ENCODE measurements at places on chromosomes 3 and 15. TPM values are rescaled to one million over a fixed set of nuclear protein-coding genes. Genes with fewer than 3 reads are reported as not detected.

Gene MORC1
- total RNA-seq = not detected

Gene SAMMSON
- not detected for total RNA-seq

Gene ARRDC4
- total RNA-seq = 15.3 TPM

Gene C3orf38
- total RNA-seq = 30.2 TPM

Gene PPP1R14D
- total RNA-seq = not detected

Gene EPHB1
- 0.75 TPM for total RNA-seq

Gene DNAJC17
- total RNA-seq = 38.1 TPM

Gene TJP1
- 119 TPM for total RNA-seq

Gene TRIM59
- total RNA-seq = 36.0 TPM

Gene GXYLT2
- 7.8 TPM for total RNA-seq

DNA sequence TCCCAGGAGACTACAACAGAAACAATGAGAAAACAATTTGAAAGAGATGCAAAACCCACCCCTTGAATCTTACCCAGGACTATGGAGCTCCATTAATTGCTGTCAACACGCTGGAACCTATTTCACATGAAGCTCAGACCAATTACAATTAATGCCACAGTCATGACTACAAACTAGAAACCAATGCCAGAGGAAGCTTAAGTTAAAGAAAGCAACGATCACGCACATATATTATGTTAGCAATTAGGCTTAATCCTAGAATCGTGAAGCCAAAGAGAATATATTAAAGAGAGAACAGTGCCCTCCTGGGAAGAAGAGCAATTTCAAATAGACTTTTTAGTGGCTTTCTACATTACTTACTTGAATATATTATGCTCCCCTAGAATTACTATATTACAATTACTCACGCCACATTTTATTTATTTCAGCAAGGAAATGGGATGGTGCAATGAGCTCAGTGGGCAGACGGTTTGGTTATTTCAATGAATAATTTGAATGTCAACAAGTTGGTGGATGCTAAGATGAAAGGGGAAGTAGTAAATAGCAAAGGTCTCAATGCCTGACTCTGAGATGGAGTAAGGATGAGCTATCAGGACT lies 125.5 kb downstream of the GREM1 start:
- no peaks in the 10 kb centered on the region for H3K27me3 ChIP-seq
- no peak overlapping the region for H3K4me3 ChIP-seq
- H3K27ac ChIP-seq = no peak overlapping the region
- H3K36me3 ChIP-seq = no peaks in the 10 kb centered on the region

DNA sequence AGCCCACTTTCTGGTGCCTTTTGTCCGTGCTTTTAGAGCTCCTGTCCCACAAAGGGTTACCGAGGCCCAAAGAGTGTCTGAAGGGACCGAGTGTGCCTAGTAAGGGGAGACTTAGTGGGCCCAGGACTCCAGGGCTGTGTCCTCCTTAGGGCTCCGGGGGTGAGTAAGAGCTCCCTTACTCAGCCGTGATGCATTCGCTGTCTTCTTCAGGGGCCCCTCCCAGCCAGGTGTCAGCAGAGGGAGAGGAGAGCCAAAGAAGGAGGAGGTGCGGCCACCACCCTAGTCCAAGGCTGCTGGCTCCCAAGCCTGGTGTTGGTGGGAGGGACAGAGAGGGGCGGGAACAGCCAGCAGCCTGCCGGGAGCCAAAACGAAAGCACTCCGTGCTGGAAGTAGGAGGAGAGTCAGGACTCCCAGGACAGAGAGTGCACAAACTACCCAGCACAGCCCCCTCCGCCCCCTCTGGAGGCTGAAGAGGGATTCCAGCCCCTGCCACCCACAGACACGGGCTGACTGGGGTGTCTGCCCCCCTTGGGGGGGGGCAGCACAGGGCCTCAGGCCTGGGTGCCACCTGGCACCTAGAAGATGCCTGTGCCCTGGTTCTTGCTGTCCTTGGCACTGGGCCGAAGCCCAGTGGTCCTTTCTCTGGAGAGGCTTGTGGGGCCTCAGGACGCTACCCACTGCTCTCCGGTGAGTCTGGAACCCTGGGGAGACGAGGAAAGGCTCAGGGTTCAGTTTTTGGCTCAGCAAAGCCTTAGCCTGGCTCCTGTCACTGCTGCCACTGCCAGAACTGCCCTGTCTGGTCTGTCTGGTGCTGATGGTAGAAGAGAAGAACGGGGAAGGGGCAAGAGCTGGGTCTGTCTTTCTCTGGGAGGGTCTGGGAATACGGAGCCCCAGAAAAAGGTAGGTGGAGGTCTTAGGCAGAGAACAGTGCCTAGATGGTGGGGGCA lies at the start of gene IL17RC:
Gene IL17RC (plus strand): TSS at position 365 of the 947 bp plus-strand sequence. CDS start 218 bp downstream, at position 583.
- DNase-seq = peak; percentile 89
- H3K27ac ChIP-seq = peak within 1 kb of the TSS; percentile 89
- H3K4me3 ChIP-seq = peak within 1 kb of the TSS; percentile 75
- peaks cover 47% of the 10 kb centered on the region for H3K4me1 ChIP-seq
- no peaks in the 10 kb centered on the region for H3K36me3 ChIP-seq

DNA sequence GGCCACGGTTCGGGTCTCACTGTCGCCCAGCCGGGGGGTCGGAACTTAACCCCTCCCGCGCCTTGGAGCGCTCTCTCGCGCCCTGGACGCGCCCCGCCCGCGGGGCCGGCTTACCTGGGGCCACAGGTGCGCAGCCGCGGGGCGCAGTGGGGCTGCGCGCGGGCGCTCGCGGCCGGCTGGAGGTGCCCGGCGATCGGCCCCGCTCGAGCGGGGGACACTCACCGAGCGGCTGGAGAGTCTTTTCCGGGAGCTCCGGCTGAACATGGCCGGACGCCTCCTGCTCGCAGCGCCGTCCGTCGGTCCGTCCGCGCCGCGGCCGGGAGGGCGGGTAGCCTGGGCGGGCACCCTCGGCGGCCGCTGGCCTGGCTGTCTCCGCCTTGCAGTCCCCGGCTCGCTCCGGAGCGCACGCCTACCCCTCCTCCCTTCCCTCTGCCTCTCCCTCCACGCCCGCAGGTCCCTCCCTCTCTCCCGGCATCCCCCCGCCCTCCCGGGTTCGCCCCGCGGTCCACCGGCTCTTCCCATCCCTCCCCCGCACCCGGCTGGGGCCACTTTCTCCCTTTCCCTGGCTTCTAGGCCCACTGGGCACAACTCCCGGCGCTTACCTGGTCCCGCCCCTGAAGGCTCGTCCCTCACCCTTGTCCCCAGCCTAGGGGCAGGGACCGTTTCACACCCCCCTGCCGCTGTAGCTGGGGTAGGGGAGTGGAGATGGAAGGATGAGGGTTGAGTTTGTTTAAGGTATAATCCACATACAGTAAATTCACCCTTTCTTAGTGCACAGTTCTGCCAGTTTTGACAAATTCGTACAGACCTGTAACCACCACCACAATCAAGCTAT lies 220.1 kb upstream of the PRICKLE2 start:
- H3K4me1 ChIP-seq = peaks cover 38% of the 10 kb centered on the region
- no peak overlapping the region for H3K27ac ChIP-seq
- no peaks in the 10 kb centered on the region for H3K36me3 ChIP-seq
- DNase-seq = peak; percentile 86

- H3K36me3 ChIP-seq = no peaks in the 10 kb centered on the region
- no peak overlapping the region for H3K4me3 ChIP-seq
- H3K27me3 ChIP-seq = peaks cover 21% of the 10 kb centered on the region
- no peaks in the 10 kb centered on the region for H3K4me1 ChIP-seq
Observed at GRCh38 chr15:77646104-77646694, 13.5 kb upstream of the LINGO1 start.

- H3K4me3 ChIP-seq = no peak overlapping the region
- H3K27me3 ChIP-seq = no peaks in the 10 kb centered on the region
- no peaks in the 10 kb centered on the region for H3K36me3 ChIP-seq
- no peak overlapping the region for H3K27ac ChIP-seq
- H3K4me1 ChIP-seq = no peaks in the 10 kb centered on the region
- DNase-seq = no peak
Observed at GRCh38 chr3:134918441-134918840, 123.4 kb downstream of the EPHB1 start.

GRCh38 chr15:68985361-68985891 lies 29.1 kb upstream of the NOX5 start:
- H3K27me3 ChIP-seq = peaks cover 57% of the 10 kb centered on the region
- H3K4me3 ChIP-seq = no peak overlapping the region
- DNase-seq = no peak
- H3K36me3 ChIP-seq = no peaks in the 10 kb centered on the region
- no peak overlapping the region for H3K27ac ChIP-seq
- no peaks in the 10 kb centered on the region for H3K4me1 ChIP-seq

DNA sequence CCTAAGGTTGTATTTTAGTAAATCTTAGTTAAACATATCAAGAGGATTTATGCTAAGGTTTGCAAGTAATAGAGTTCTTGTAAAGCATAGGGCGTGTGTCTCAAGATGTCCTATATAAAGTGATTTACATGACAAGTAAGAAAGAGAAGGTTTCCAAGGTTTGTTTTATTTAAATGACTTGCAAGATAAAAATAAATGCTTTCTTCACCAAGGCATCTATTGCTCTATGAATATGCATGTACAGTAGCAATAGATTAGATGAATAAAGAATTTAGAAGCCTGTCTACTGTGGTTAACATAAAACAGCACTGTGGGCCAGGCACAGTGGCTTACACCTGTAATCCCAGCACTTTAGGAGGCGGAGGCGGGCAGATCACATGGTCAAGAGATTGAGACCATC lies 466.4 kb upstream of the IL12A start:
- no peak overlapping the region for H3K4me3 ChIP-seq
- no peak for DNase-seq
- H3K4me1 ChIP-seq = no peaks in the 10 kb centered on the region
- H3K27ac ChIP-seq = no peak overlapping the region
- no peaks in the 10 kb centered on the region for H3K36me3 ChIP-seq

GRCh38 chr15:100902436-100903167 lies 16.6 kb upstream of the LRRK1 start:
- peak overlapping the region; percentile 87 for H3K27ac ChIP-seq
- no peaks in the 10 kb centered on the region for H3K27me3 ChIP-seq
- peak overlapping the region; percentile 43 for H3K4me3 ChIP-seq
- H3K4me1 ChIP-seq = peaks cover 17% of the 10 kb centered on the region

DNA sequence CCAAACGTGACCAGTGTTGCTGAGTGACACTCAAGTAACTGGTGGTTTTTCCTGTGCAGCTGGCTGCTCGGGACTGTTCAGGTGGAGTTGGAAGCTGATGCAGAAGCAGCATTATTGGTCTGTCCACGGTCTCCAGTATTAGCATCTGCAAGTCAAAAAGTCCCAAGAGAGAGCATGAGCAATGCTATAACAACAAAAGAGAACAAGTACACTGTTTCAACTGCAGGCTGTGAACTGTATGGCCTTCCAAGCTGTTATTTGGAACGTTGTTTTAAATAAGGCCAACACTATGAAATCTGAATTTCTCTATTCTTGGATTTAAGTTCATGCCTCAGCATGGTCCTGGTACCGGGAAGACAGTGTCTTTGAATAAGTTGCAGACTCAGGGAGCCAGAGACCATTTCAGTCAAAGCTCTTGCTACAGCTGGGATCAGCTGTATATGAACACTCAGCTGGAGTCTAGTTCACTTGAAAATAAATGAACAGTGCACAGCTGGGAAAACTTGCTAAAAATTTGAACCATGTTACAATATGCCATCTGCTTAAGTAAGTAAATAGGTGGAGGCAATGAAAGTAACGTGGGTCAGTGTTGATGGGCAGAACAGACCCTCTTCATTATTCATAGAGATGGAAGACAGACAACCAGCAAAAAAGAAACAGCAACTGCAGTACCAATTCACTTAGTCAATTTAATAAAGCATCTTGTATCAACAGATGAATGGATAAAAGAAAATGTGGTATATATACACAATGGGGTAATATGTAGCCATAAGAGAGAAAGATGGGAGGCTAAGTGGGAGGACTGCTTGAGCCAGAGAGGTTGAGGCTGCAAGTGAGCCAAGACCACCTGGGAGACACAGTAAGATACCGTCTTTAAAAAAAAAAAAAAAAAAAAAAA lies 45.1 kb downstream of the NR1I2 start:
- H3K4me1 ChIP-seq = peaks cover 24% of the 10 kb centered on the region
- H3K27me3 ChIP-seq = no peaks in the 10 kb centered on the region
- H3K36me3 ChIP-seq = peaks cover 23% of the 10 kb centered on the region
- no peak overlapping the region for H3K4me3 ChIP-seq
- DNase-seq = no peak

- H3K27me3 ChIP-seq = no peaks in the 10 kb centered on the region
- H3K27ac ChIP-seq = no peak overlapping the region
- no peak overlapping the region for H3K4me3 ChIP-seq
- DNase-seq = no peak
- H3K4me1 ChIP-seq = peaks cover 9% of the 10 kb centered on the region
Observed at GRCh38 chr3:105065895-105066839, 300.5 kb upstream of the ALCAM start.

DNA sequence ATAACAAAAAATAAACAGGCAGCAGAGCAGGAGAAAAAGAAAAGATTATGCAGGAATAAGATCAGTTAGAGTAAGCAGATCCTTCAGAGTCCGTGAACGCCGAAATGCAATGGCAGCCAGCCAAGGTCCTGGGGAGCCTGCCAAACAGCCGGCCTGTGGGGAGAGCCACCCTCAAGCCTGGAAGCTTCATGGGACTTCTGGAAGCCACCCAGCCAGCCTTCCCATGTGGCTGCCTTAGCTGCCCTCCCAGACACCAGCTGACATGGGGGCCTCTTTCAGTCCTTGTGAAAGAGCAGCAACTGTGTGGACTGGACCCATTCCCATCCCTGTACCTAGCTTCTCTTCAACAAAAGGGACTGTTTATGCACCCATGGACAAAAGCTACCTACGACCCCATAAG lies 64.9 kb upstream of the RAD18 start:
- peaks cover 49% of the 10 kb centered on the region for H3K27me3 ChIP-seq
- DNase-seq = no peak
- H3K36me3 ChIP-seq = no peaks in the 10 kb centered on the region

- no peak overlapping the region for H3K27ac ChIP-seq
- H3K36me3 ChIP-seq = no peaks in the 10 kb centered on the region
- no peak for DNase-seq
- H3K27me3 ChIP-seq = no peaks in the 10 kb centered on the region
- no peak overlapping the region for H3K4me3 ChIP-seq
- H3K4me1 ChIP-seq = peaks cover 12% of the 10 kb centered on the region
Observed at GRCh38 chr3:172582712-172583111, 59.5 kb upstream of the TNFSF10 start.

DNA sequence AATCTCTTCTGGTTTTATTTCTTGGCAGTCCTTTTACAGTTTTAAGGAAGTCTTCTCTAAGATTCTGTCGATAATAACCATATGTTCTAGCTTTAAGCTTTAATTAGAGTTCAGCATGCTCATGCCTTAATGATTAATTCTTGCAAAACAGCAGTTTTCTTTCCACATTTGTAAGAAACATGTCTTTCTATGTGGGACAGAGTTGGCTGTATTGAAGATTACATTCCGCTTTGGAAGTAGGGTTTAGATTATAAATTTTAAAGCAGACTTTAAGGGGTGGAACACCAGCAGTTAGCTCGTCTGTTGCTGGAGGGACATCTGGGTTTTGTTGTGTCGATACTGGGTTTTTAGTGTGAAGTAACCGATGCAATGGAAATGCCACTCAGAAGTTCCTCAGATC lies 35.3 kb downstream of the SQOR start:
- H3K27ac ChIP-seq = no peak overlapping the region
- peaks cover 20% of the 10 kb centered on the region for H3K36me3 ChIP-seq
- peaks cover 13% of the 10 kb centered on the region for H3K4me1 ChIP-seq
- H3K4me3 ChIP-seq = no peak overlapping the region

- H3K27ac ChIP-seq = peak overlapping the region; percentile 7
- peaks cover 4% of the 10 kb centered on the region for H3K36me3 ChIP-seq
- no peak overlapping the region for H3K4me3 ChIP-seq
- no peaks in the 10 kb centered on the region for H3K27me3 ChIP-seq
- DNase-seq = no peak
Observed at GRCh38 chr3:72782521-72782920, 65.7 kb downstream of the SHQ1 start.

All from osteocyte (in vitro differentiated cells).